ENCODE measurements at places on chromosomes 4 and X. TPM values are rescaled to one million over a fixed set of nuclear protein-coding genes. Genes with fewer than 3 reads are reported as not detected.
A peak's percentile ranks its signal among the peaks of the same experiment; 100 is the strongest.

DNA sequence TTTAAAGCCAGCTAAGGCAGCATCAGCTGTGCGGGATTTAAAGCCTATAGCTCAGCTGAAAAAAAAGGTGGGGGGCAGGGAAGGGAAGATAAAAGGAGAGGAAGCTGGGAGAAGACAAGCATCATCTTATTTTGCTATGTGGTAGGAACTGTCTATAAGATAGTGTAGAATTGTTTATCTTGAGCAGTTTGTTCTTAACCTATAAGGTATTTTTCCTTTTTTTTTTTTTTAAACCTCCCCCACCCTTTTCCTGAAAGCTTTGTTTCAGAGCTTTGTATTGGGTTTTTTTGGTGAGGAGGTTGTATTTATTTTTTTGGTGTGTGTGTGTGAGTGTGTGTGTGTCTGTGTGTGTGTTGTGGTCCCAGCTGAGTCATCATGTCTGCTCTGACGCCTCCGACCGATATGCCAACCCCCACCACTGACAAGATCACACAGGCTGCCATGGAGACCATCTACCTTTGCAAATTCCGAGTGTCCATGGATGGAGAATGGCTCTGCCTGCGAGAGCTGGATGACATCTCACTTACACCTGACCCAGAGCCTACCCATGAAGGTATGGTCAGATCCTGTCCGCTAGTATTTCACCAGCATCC lies 531 bp downstream of the RUFY3 start:
- DNase-seq, result peak; percentile 56

- DNase-seq, result no peak
Measured at GRCh38 chrX:20144491-20144890, 2.9 kb upstream of the EIF1AX start.

GRCh38 chr4:141469392-141469791 lies 167.0 kb upstream of the IL15 start:
- DNase-seq, result no peak

DNA sequence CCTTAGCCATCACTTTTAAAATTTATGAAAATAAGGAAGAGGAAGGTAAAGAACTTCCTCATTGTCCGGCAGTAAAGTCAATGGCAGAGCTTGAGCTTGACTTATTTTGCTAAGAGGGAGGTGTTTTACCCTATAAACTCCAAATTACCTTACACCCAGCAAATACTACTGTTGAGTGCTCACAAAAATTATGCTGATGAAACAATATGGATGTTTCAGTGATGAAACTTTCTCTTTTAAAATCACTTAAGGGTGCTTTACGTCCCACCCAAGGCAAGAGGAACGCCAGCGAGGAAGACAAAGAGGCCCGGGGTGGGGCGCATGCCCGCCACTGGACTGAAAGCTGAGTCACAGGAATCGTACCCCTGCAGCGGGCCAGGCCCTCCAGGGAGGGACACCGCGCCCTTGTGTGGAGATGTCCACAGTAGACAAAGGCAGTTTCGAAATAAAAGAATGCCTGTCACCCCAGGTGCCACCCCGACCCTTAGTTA lies 560 bp upstream of the TMSB4X start:
- DNase-seq, result peak; percentile 70

- no peak for DNase-seq
Measured at GRCh38 chr4:24722026-24722568, 73.3 kb upstream of the SOD3 start.

The TNMD gene
- 1.3 TPM for total RNA-seq

The SPANXD gene
- total RNA-seq, result not detected

The SERPINA7 gene
- 0.20 TPM for total RNA-seq

The NOCT gene
- total RNA-seq, result 3.4 TPM

The HEPH gene
- total RNA-seq, result 37.4 TPM

The TRIM60 gene
- not detected for total RNA-seq
